ENCODE measurements at places on chromosomes 1 and 21. TPM values are rescaled to one million over a fixed set of nuclear protein-coding genes. Genes with fewer than 3 reads are reported as not detected.

DNA sequence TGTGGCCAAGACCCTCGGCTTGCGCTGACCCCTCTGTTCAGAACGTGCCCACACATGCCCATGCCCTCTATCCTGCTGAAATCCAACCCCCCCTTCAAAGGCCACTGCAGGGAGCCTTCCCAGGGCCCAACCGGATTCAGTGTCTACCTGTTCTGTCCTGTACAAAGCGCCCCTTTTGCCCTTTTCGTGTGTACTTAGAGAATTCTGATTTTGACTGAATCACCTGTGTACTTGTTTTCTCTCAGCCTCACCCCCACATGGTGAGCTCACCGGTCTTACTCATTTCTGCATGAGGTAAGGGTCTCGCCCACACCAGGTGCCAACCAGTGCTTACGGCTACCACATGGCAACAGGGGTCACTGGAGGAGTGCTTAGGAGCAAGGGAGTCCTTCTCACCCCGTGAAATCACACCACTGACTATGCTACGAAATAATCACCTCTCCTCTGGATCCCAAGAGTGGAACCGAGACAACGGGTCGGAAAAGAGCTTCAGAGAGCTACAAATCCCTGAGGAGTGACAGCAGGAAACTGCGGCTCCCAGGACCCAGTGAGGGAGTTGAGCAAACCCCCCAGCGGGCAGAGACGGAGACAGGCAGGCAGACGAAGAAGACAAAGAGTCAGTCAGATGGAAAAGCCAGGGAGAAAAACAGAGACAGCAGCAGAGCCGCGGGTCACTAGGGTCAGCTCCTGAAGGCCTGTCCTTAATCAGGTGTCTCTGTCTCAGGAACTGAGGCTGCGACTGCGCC is 2.1 kb upstream of the S100A2 start:
- H3K4me1 ChIP-seq: peaks cover 30% of the 10 kb centered on the region
- no peak overlapping the region for H3K27ac ChIP-seq
- no peak for DNase-seq
- H3K27me3 ChIP-seq: no peaks in the 10 kb centered on the region
- no peak overlapping the region for H3K4me3 ChIP-seq
- H3K36me3 ChIP-seq: no peaks in the 10 kb centered on the region

DNA sequence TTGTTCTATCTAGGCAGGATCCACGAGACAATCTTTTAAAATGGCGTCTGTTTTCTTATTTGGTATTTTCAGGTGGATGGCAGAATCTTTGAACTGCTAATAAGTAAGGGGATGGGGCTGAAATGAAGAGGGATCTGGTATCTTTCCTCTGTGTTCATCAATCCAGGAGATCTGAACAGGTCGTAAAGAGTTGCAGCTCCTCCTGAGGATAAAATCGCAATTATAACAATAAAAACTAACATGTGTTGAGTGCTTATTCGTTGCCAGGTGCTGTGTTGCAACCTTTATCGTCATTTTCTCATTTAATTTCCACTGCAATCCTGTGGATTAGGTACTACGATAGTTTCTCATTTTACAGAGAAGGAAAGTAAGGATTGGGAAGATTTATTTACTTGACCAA is 134.6 kb upstream of the DPYD start:
- H3K36me3 ChIP-seq: no peaks in the 10 kb centered on the region
- peaks cover 21% of the 10 kb centered on the region for H3K4me1 ChIP-seq
- H3K27me3 ChIP-seq: peaks cover 55% of the 10 kb centered on the region
- no peak for DNase-seq
- no peak overlapping the region for H3K27ac ChIP-seq
- no peak overlapping the region for H3K4me3 ChIP-seq

GRCh38 chr1:70431874-70432273 is 20.8 kb downstream of the CTH start:
- H3K27me3 ChIP-seq: no peaks in the 10 kb centered on the region
- no peak overlapping the region for H3K27ac ChIP-seq
- DNase-seq: no peak
- no peaks in the 10 kb centered on the region for H3K4me1 ChIP-seq

DNA sequence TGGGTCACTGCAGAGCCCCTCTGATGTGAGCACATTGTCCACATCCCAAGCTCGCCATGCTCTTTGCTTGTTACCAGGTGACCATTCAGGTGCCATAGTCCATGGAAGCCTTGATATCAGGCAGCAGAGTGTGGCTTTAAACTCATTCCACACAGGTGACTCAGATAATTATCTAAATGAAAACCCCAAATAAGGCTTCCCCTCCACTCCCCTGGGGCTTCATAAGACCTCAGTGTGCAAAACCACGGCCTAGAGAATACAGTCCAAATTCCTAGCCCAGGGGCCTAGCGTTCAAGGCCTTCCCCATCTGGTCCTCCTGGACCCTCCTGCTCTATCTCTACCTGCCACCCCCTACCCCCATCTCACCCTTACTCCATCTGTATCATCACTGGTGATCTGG is 97.1 kb downstream of the ARHGEF10L start:
- no peaks in the 10 kb centered on the region for H3K36me3 ChIP-seq
- no peak overlapping the region for H3K27ac ChIP-seq
- no peak overlapping the region for H3K4me3 ChIP-seq
- DNase-seq: no peak
- peaks cover 12% of the 10 kb centered on the region for H3K27me3 ChIP-seq

DNA sequence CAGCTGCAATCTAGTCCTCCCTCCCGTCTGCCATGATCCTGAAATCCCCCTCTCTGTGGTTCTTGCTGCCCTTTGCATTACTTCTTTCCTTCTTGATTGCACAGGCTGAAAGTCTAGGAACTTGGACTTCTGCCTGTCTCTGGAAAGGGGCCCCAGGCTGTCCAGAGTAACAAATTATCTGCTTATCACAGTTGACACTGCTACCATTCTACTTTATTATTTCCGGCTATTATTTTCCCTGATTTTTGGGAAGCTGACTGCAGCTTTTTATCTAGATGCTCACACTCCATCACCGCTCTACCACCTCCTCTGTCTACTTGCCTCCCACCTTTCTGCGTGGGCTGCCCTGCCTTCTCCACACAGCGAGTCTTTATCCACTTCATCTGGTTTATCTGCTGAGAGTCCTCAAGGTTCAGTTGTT is 202.1 kb upstream of the PLXNA2 start:
- H3K36me3 ChIP-seq: no peaks in the 10 kb centered on the region
- H3K4me1 ChIP-seq: no peaks in the 10 kb centered on the region
- no peak for DNase-seq

DNA sequence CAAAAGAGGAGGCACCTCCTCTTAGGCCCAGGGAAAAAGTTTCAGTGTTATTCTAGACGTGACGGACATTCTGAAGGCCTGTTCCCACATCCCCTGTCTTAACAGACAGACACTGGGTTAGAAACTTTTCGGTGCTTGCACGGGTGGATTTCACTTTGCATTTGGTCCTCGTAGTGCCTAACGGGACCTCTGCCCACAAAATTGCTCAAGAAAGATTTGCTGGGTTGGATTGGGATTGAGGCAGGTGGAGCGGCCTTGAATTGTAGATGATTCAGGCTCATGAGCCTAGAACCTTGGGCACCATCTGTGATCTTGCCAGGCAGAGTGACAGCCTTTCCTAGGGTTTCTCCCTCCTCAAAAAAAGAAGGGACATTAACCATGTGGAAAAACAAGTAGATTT is 2.8 kb downstream of the PLA2G5 start:
- H3K27ac ChIP-seq: peak overlapping the region; percentile 62
- H3K4me1 ChIP-seq: peaks cover 68% of the 10 kb centered on the region
- no peak for DNase-seq
- H3K27me3 ChIP-seq: no peaks in the 10 kb centered on the region
- no peaks in the 10 kb centered on the region for H3K36me3 ChIP-seq

DNA sequence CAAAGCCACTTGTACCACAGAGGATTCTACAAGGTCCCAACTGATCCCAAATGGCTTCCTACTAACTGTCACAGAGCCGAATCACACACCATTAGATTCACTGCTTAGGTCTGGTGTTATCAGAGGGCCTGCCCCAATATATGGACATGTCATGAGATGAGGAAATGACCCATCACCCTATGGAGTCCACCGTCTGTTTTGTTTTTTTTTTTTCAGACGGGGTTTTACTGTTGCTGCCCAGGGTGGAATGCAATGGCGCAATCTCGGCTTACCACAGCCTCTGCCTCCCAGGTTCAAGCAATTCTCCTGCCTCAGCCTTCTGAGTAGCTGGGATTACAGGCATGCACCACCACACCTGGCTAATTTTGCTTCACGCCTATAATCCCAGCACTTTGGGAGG is 83.8 kb upstream of the ETS2 start:
- peaks cover 8% of the 10 kb centered on the region for H3K36me3 ChIP-seq
- H3K27me3 ChIP-seq: no peaks in the 10 kb centered on the region
- no peaks in the 10 kb centered on the region for H3K4me1 ChIP-seq
- no peak overlapping the region for H3K27ac ChIP-seq

DNA sequence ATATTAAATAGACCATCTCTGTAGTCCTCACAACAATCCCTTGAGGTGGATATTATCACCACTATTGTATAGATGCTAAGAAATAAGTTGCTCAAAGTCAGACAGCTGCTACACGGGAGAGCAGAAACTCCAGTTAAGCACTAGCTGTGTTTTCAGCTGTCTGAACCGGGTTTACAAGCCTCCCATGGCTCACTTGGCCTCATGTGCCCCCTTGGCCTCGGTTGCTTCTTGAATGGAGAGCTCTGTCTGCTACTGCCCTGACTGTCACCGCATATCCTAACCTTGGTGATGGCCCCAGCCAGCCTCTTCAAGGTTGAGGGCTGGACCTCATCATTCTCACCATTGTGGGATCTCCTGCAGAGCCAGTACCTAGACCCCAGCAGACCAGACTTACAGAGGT is 123.4 kb downstream of the AK5 start:
- H3K27ac ChIP-seq: no peak overlapping the region
- peaks cover 23% of the 10 kb centered on the region for H3K27me3 ChIP-seq
- H3K4me1 ChIP-seq: no peaks in the 10 kb centered on the region
- H3K36me3 ChIP-seq: peaks cover 10% of the 10 kb centered on the region

DNA sequence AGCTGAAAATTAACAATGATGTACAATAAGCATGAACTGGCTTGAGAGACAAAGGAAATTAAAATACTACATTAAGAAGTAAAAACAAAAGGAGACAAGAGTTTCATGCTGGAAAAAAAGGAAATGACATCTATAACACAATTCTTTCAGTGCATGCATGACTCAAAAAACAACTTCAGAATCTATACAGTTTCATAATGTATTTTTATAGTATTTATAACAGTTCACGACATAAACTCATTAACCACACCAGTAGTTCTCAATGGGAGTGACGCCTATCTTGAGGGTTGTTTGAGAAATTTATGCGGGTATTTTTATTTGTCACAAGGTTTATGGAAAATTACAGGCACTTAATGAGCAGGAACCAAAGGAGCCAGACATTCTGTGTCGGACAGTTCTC is 168.5 kb downstream of the SMYD3 start:
- peaks cover 9% of the 10 kb centered on the region for H3K36me3 ChIP-seq
- H3K4me3 ChIP-seq: no peak overlapping the region
- H3K27ac ChIP-seq: no peak overlapping the region
- no peaks in the 10 kb centered on the region for H3K27me3 ChIP-seq
- DNase-seq: no peak

DNA sequence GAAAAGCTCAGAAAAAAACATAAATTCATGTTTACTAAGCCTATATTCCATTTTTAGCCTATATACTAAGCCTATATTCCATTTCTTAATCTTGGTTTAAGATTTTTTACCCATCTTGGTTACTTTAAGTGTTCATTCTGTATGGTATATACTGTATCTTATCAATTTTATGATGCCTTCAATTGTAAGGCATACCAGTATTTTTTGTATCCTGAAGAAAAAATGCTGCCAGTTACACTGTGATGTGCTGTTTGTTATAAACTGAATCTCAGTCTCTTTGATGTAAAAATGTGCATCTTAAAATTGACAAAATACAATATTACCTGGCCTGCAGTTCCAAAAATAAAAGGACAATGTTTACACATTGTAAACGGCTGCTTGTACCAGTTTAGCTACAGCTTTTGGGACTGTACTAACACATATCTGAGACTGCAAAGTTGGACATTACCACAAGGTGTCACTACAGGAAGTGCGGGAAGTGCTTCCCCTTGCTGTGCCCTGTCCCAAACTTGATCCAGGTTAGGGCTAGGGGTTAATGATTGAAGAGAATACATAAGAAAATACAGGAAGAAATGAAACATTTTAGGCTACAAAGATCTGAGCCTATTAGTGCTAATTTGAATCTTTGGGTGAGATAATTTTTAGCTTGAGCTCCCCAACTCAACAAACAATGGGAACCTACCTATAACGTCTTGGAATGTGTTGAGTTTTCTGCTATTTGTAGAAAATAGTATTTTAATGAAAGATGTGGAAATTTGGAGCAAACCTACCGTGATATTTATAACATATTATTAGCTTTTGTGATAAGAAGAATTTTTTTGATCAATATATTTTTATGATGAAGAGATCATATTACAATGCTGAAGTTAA is 108.9 kb downstream of the LBR start:
- no peak overlapping the region for H3K27ac ChIP-seq
- H3K36me3 ChIP-seq: peaks cover 12% of the 10 kb centered on the region
- no peaks in the 10 kb centered on the region for H3K4me1 ChIP-seq

DNA sequence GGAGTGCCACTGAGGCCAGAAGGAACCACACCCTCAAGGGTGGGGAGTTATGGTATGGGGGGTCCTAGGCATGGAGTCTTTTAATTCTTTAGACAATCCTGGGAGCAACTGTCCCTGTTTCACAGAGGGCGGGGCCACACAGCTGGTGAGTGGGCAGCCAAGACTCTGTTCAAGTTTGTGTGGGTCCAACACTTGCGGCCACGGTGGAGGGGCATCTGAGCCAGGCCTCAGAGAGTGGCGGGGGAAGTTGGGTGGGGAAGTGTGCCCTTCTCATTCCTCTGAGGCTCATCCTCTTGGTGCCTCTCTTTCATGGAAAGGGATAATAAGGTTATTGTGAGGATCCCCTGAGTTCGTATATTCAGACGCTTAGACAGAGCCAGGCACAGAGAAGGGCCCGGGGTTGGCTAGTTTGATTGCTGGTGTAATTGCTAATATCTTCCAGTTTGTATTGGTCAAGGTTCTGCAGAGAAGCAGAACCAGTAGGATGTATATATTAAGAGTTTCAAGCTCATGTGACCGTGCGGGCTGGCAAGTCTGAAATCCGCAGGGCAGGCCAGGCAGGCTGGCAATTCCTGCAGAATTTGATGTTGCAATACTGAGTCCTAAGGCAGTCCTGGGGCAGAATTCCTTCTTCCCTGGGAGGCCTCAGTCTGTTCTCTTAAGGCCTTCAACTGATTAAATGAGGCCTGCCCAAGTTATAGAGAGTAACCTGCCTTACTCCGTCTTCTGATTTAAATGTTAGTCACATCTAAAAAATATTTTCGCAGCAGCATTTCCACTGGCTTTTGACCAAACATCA is 15.9 kb downstream of the PCSK9 start:
- H3K27ac ChIP-seq: peak overlapping the region; percentile 10
- H3K4me3 ChIP-seq: no peak overlapping the region
- DNase-seq: no peak
- H3K4me1 ChIP-seq: no peaks in the 10 kb centered on the region
- peaks cover 6% of the 10 kb centered on the region for H3K27me3 ChIP-seq

CLDN17 gene
- polyA plus RNA-seq: not detected

F13B gene
- polyA plus RNA-seq: not detected
